T-helper 2 cell treated with Interferon-gamma antibody and Interleukin-4, amounts not matched to agents 5 μg/mL and 100 μg/mL, for 36 hours (primary cell): ENCODE measurements at places on chromosomes 3 and 15.

DNA sequence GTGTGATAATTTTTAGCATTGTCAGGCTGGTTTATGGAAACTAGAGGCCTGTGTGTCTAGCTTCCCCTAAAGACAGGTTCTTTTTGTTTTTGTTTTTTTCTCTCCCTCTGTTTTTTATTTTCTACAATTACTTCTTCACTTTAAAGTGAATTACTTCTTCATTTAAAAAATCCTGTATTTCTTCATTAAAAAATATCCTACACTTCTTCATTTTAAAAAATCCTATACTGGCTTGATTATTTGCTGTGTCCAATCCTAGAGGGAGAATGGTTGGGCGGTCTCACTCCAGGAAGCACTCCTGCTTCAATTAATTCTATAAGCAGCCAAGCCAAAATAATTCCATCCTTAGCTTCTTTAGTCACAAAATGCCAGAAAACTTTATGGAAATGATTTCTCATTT lies 11.8 kb downstream of the ATG7 start:
- peaks cover 20% of the 10 kb centered on the region for H3K4me1 ChIP-seq
- H3K27ac ChIP-seq: no peak overlapping the region

GRCh38 chr3:99875929-99876841 lies 58.5 kb downstream of the CMSS1 start:
- H3K36me3 ChIP-seq: no peaks in the 10 kb centered on the region
- H3K4me3 ChIP-seq: peak overlapping the region; percentile 86
- peaks cover 4% of the 10 kb centered on the region for H3K27me3 ChIP-seq
- peaks cover 35% of the 10 kb centered on the region for H3K4me1 ChIP-seq
- DNase-seq: peak; percentile 74

DNA sequence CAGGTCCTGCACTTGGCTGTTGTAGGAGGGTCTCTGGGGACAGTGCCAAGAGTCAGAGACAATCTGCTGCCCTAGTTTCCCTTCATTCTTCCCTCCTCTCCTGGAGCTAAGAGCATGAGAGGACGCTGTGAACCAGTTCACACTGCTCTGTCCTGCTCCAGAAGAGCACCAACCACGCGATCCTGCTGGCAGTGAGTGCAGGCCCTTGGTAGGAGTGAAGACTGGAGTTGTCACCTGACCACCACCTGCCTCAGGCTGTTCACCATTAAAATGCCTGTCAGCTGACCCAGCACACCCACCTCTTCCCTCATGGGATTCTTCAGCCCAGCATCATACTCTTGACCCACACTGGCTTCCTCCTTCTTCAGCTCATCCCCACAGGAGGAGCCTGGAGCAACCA lies 2.9 kb downstream of the TM6SF1 start:
- no peak overlapping the region for H3K4me3 ChIP-seq
- H3K27me3 ChIP-seq: peaks cover 15% of the 10 kb centered on the region
- peaks cover 28% of the 10 kb centered on the region for H3K4me1 ChIP-seq
- H3K27ac ChIP-seq: no peak overlapping the region
- H3K36me3 ChIP-seq: peaks cover 11% of the 10 kb centered on the region

DNA sequence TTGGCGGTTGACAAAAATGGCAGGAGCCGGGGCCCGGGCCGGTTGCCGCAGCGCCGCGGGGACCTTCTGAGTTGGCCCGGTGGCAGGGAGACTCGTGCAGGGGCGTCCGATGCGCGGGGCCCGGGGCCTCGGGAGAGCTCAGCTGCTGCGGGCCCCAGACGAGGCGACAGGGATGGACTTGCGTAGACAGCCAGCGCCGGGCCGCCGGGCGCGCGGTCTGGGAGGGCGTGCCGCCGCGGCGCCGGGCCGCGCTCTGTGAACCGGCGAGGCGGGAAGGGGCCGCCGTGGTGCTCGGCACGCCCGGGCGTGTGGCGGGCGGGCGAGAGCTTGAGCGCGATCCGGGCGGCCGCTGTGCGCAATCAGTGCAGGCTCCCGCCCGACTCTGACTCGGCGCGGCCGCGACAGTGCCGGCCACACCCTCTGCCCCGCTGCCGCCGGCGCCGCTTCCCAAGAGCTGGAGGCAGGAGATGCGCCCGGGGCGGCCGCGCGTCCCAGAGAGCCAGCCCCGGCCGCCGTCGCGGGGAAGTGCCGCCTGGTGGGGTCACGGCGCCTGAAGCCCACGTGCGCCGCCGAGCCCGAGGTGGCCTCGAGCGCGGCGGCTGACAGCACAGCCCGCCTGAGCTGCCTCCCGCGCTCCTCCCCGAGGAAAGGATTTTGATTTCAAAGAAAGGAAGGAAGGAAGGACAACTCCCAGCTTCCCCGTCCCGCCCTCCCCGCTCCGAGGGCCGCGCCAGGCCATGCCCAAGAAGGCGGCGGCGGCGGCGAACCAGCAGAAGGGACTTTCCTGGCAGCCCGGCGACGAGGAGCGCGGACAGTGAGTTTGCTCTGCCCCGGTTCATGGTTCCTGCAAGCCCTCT lies 657 bp downstream of the TLNRD1 start:
- peak; percentile 46 for DNase-seq
- peak overlapping the region; percentile 99 for H3K4me3 ChIP-seq
- H3K4me1 ChIP-seq: peaks cover 48% of the 10 kb centered on the region
- H3K27ac ChIP-seq: peak overlapping the region; percentile 79
- peaks cover 44% of the 10 kb centered on the region for H3K36me3 ChIP-seq

DNA sequence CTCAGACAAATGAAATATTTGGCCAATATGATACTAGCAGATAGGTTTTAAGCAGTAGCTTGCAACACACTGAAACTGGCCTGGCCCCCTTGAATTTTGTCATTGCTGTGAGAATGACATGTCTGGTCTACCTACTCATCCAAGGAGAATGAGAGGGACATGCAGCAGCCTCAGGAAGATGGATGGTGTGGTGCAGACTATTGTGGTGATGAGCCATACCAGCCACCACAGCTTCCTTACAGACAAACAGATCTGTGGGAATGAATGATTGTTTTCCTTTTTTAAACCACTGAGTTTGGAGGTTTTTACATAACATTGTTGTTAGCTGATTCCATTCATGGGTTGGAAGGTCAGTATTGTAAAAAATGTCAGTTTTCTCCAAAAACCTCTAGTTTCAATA lies 133.7 kb upstream of the POU1F1 start:
- H3K27ac ChIP-seq: no peak overlapping the region
- no peaks in the 10 kb centered on the region for H3K27me3 ChIP-seq
- no peak for DNase-seq
- H3K36me3 ChIP-seq: no peaks in the 10 kb centered on the region

DNA sequence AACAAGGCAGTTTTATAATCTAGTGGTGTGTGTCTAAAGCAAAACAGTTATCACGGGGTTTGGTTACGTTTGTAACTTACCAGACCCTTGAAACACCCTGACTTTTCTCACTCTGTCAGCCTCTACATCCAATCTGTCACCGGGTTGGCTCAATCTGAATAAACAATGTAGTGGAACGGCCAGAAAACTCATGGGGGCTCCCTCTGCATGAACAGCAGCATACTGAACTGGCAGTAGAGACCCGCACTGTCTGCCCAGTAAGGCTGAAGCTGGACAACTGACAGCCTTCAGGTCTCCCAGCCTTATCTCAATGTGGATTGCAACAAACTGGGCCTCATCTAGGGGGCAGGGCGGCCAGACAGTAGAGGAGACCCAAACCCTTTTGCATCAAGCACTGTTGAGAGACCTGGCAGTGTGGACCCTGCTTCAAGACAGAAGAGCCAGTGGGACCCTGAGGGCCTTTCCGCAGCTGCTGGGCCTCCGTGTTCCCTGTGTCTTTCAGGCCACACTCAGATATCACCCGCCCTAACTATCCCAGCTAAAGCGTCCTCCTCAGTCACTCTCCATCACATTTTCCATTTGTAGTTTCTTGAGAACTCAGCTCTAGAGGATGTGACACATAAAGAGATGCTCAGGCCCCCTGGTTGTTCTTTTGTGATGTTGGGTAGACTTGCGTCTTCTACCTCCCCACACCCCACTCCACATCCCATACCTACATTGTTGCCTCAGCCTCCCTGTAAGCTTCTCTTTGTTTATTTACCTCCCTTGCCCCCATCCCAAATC lies 181.2 kb upstream of the NR2E3 start:
- no peaks in the 10 kb centered on the region for H3K36me3 ChIP-seq
- peaks cover 13% of the 10 kb centered on the region for H3K27me3 ChIP-seq
- no peak for DNase-seq
- H3K4me1 ChIP-seq: no peaks in the 10 kb centered on the region

DNA sequence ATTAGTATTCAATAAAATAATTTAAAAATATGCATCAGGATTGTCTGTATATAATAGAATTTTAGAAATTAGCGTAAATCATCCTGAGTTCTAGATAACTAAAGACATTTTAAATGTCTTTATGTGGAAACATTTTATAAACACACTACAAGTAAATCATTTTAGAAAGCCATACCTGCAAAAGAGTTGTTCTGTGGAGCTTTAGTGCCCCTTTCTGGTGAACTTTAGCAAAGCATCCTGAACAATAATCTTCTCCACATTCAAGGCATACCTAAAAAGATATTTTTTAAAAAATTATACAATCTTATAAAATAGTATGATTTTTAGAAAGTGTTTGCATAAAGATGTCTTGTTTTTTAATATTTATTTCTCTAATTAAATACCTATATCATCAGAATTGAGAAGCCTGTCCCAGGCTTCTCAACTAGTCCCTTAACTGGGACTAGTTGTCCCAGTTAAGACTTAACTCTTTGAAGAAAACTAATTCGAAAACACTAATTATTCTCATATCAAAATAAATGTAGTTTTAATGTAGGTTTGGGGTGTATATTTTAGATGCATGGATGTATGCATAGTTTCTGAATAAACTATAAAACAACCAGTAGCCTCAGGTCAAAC lies 29.7 kb downstream of the ZBBX start:
- no peak for DNase-seq
- no peaks in the 10 kb centered on the region for H3K27me3 ChIP-seq
- no peak overlapping the region for H3K27ac ChIP-seq

DNA sequence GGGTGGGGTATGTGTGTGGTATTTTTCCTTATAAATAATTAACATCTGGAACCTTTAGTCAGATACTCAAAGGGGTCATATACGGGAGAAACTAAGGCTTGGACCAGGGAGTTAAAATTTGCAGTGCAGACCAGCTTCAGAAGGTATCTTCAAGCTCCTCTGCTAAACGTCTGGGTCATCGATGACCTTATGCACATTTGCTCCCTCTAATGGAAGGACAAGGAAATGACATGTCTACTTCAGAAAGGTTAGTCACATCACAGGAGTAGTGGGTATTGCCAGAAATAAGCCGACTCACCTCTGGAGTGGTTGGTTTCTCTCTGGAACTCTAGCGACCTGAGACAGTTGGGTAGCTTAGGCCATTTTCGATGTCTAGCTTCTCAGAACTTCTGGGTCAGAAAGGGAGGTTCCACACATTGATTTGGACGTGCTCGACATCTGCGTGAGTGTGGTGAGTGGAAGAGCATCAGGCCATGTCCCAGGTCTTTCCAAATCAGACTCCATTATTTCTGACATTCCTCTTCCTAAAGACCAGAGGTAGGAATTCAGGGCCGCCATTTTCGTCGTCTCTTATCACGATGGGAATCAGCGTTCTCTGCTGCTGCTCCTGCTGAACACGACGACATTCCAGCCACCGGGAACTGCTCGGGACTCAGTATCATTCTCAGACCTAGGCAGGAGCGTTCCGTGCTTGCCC lies 31.8 kb upstream of the RASA2 start:
- H3K27me3 ChIP-seq: no peaks in the 10 kb centered on the region
- H3K27ac ChIP-seq: no peak overlapping the region
- no peak overlapping the region for H3K4me3 ChIP-seq
- H3K4me1 ChIP-seq: peaks cover 8% of the 10 kb centered on the region
